ENCODE measurements at places on chromosomes 1 and 21. TPM values are rescaled to one million over a fixed set of nuclear protein-coding genes. Genes with fewer than 3 reads are reported as not detected.

GRCh38 chr21:37868446-37869295 lies 47.6 kb downstream of the KCNJ6 start:
- H3K4me1 ChIP-seq, result no peaks in the 10 kb centered on the region
- H3K4me3 ChIP-seq, result no peak overlapping the region
- H3K36me3 ChIP-seq, result no peaks in the 10 kb centered on the region
- H3K27me3 ChIP-seq, result no peaks in the 10 kb centered on the region
- no peak overlapping the region for H3K27ac ChIP-seq

FAM151A gene
- total RNA-seq, result 1,128 TPM

DNA sequence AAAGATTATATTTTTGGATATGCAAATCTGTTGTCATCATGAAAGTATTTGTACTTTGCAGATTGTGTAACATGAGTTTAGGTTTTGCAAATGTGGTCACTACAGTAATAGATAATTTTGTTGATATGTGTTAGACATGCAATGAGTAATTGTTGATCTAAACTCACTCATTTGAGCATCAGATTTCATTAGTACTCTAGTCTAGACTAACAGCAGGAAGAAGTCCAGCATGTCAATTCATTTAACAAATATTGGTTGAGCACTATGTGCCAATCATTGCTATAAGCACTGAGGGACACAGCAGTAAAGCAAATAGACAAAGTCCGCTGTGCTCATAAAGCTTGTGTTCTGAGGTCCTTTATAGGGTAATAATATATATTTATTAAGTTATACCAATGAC lies 350.0 kb downstream of the USP25 start:
- no peaks in the 10 kb centered on the region for H3K4me1 ChIP-seq
- H3K4me3 ChIP-seq, result no peak overlapping the region
- H3K27me3 ChIP-seq, result no peaks in the 10 kb centered on the region
- no peaks in the 10 kb centered on the region for H3K36me3 ChIP-seq
- DNase-seq, result no peak

DNA sequence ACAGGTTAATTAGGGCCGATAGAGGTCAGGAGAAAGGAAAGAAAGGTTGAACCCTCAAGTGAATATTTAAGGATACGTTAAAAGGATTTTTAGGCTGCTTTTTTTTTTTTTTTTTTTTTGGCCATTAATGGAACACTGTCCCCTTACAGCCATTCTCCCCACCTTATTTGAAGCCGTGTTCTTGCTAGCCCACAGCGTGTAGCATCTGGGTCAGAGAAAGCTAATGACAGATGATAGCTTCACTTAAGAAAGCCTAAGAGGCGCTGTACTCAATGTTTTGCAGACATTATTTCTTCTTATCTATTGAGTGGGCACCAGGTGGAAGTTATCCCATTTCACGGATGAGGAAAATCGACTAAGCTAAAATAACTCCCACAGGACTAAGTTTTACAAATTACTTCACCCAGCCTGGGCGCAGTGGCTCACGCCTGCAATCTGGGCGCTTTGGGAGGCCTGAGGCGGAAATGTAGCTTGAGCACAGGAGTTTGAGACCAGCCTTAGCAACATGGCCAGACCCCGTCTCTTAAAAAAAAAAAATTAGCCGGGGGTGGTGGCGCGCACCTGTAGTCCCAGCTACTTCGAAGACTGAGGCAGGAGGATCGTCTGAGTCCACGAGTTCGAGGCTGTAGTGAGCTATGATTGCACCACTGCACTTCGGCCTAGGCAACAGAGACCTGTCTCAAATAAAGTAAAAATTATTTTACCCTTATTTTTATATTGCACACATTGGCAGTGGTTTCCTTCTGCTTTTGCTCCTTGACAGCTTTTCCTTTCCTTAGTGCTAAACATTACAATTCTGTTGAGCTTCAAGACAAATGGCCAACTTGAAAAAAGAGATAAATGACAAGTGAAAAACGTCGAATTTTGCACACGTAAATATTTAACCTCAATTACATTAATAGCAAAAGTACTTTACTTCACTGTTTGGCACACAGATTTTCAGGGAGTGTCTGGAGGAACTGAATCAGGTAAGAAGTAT lies 1.1 kb upstream of the PHTF1 start:
- H3K4me3 ChIP-seq, result no peak overlapping the region
- peaks cover 7% of the 10 kb centered on the region for H3K4me1 ChIP-seq
- H3K27me3 ChIP-seq, result no peaks in the 10 kb centered on the region
- no peak for DNase-seq
- peak overlapping the region; percentile 94 for H3K27ac ChIP-seq

DNA sequence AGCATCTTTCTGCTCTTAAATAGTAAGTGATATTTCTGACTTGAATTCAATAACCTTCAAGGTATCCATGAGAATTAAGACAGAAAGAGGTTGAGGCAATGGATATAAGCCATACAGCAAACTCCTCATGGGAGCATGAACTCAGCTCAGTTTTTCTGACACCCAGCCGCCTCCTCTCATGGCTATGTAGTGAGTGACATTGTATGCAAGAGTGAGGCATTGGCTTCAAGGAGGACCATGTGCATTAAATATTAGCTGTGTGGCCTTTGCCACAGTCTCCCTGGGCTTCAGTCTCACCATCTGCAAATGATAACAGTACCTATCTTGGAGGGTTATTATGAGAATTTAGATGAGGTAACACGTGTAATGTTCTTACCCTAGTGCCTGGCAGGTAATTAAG lies 23.4 kb downstream of the NIBAN1 start:
- DNase-seq, result no peak
- no peaks in the 10 kb centered on the region for H3K4me1 ChIP-seq
- H3K4me3 ChIP-seq, result no peak overlapping the region
- no peak overlapping the region for H3K27ac ChIP-seq
- no peaks in the 10 kb centered on the region for H3K36me3 ChIP-seq
- H3K27me3 ChIP-seq, result no peaks in the 10 kb centered on the region

DNA sequence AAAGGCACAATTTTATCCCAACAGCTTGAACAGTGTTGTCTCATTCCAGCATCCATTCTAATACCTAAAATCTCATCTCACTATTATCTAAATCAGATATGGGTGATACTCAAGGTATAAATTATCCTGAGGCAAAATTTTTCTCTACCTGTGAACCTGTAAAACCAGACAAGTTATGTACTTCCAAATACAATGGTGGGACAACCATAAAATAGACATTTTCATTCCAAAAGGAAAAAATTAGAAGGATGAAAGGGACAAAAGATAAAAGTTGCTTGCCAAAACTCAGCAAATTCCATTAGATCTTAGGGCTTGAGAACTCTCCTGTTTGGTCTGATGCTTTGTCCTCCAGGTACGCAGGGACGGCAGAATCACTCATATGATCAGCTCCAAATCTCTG lies 650.5 kb downstream of the ADGRL2 start:
- no peaks in the 10 kb centered on the region for H3K36me3 ChIP-seq
- no peak for DNase-seq
- H3K27ac ChIP-seq, result no peak overlapping the region
- H3K4me3 ChIP-seq, result no peak overlapping the region

NID1 gene
- total RNA-seq, result 64.6 TPM

DNA sequence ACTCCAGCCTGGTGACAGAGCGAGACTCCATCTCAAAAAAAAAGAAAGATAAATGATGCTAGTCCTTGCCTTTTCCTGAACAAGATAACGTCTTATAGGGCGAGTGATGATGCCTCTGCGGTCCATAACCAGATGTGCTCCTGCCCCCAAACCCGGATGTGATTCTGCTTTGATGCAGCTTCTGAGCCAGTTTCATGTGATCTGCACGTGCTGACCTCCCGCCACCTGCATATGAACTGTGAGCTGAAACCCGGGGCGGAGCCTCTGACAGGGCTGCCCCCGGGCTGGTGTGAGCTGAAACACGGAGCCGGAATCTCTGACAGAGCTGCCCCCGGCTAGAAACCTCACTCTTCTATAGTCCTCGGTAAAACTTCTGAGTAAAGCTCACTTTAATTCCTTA lies 1.3 kb downstream of the KRTAP12-4 start:
- H3K4me1 ChIP-seq, result no peaks in the 10 kb centered on the region
- no peak overlapping the region for H3K4me3 ChIP-seq
- no peak overlapping the region for H3K27ac ChIP-seq
- H3K36me3 ChIP-seq, result no peaks in the 10 kb centered on the region

DNA sequence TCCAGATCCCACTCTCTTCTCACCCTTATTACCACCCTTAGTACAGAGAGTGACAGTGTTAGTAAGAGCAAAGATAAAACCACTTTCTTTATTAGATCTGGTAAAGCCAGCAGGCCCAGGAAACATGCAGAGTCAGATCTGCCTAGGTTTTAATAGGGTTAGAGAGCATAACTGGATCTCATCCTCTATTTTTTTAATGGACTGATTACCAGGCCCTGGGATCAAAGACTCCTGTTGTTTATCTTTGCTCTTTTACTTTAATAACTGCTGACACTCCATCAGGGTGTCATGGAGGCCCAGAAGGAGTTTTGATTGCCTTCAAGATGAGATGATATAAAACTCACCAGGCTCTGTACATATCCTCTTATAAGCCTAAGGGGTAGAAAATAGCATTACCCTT lies 45.3 kb upstream of the RGS5 start:
- H3K36me3 ChIP-seq, result no peaks in the 10 kb centered on the region
- DNase-seq, result no peak
- no peaks in the 10 kb centered on the region for H3K4me1 ChIP-seq
- no peak overlapping the region for H3K4me3 ChIP-seq
- H3K27ac ChIP-seq, result no peak overlapping the region

GRCh38 chr1:234614081-234614489 lies 4.1 kb upstream of the IRF2BP2 start:
- peaks cover under 1% of the 10 kb centered on the region for H3K36me3 ChIP-seq
- H3K27me3 ChIP-seq, result no peaks in the 10 kb centered on the region
- no peak for DNase-seq
- no peaks in the 10 kb centered on the region for H3K4me1 ChIP-seq

GRCh38 chr1:205604825-205605505 lies 26.8 kb downstream of the ELK4 start:
- no peaks in the 10 kb centered on the region for H3K36me3 ChIP-seq
- H3K27me3 ChIP-seq, result no peaks in the 10 kb centered on the region
- no peaks in the 10 kb centered on the region for H3K4me1 ChIP-seq
- H3K4me3 ChIP-seq, result no peak overlapping the region
- H3K27ac ChIP-seq, result no peak overlapping the region

SPATC1L gene
- total RNA-seq, result 1.1 TPM

GRCh38 chr1:103024051-103024450 lies 84.3 kb downstream of the COL11A1 start:
- no peak for DNase-seq
- no peak overlapping the region for H3K27ac ChIP-seq
- H3K36me3 ChIP-seq, result no peaks in the 10 kb centered on the region
- H3K4me1 ChIP-seq, result no peaks in the 10 kb centered on the region
- H3K27me3 ChIP-seq, result no peaks in the 10 kb centered on the region
- no peak overlapping the region for H3K4me3 ChIP-seq

- no peak overlapping the region for H3K4me3 ChIP-seq
- no peaks in the 10 kb centered on the region for H3K27me3 ChIP-seq
- no peaks in the 10 kb centered on the region for H3K36me3 ChIP-seq
- no peaks in the 10 kb centered on the region for H3K4me1 ChIP-seq
These were observed 378.4 kb downstream of the SETD4 start for GRCh38 chr21:35681946-35682345.

- no peaks in the 10 kb centered on the region for H3K27me3 ChIP-seq
- no peaks in the 10 kb centered on the region for H3K4me1 ChIP-seq
- no peak overlapping the region for H3K4me3 ChIP-seq
These were observed 806.7 kb upstream of the PRMT6 start for GRCh38 chr1:106249810-106250209.

DNA sequence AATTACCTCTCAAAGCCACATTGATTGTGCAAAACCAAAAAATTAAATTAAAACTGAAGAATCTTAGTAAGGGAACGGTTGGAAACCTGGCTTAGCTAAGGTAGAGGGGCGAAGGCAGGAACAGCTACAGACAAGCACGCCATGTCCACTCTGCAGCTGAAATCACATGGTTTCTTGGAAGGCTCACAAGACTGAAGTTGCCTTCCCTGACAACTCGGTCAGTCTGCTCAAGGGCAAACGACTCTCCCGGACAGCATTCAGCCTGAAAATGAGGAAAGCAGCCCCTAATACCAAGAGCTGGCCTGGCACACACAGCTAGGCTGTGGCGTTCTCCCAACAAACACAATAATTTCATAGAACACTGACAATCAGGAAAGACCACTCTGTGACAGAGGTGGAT lies 22.7 kb upstream of the BECN2 start:
- no peaks in the 10 kb centered on the region for H3K4me1 ChIP-seq
- DNase-seq, result no peak
- H3K27ac ChIP-seq, result no peak overlapping the region
- H3K27me3 ChIP-seq, result no peaks in the 10 kb centered on the region
- no peak overlapping the region for H3K4me3 ChIP-seq

- H3K4me3 ChIP-seq, result no peak overlapping the region
- H3K27ac ChIP-seq, result no peak overlapping the region
- no peaks in the 10 kb centered on the region for H3K4me1 ChIP-seq
- no peaks in the 10 kb centered on the region for H3K36me3 ChIP-seq
These were observed 935 bp downstream of the KCNK2 start for GRCh38 chr1:215083383-215083961.

- DNase-seq, result peak; percentile 77
- peaks cover 20% of the 10 kb centered on the region for H3K4me1 ChIP-seq
- no peaks in the 10 kb centered on the region for H3K36me3 ChIP-seq
- no peaks in the 10 kb centered on the region for H3K27me3 ChIP-seq
- H3K27ac ChIP-seq, result peak within 1 kb of the TSS; percentile 46
These were observed at the start of gene OLFML2B for GRCh38 chr1:162023547-162024501. OLFML2B (minus strand) TSS chr1:162023869; CDS start chr1:162023430, 439 bp downstream.

C1orf185 gene
- total RNA-seq, result not detected

- H3K27me3 ChIP-seq, result no peaks in the 10 kb centered on the region
- H3K36me3 ChIP-seq, result peaks cover 11% of the 10 kb centered on the region
- no peaks in the 10 kb centered on the region for H3K4me1 ChIP-seq
- peak overlapping the region; percentile 89 for H3K27ac ChIP-seq
- no peak for DNase-seq
- peak overlapping the region; percentile 64 for H3K4me3 ChIP-seq
These were observed 972 bp upstream of the KDM4A start for GRCh38 chr1:43648876-43649477.

- no peak overlapping the region for H3K27ac ChIP-seq
- no peak overlapping the region for H3K4me3 ChIP-seq
- H3K4me1 ChIP-seq, result no peaks in the 10 kb centered on the region
- no peaks in the 10 kb centered on the region for H3K36me3 ChIP-seq
- H3K27me3 ChIP-seq, result no peaks in the 10 kb centered on the region
These were observed 136.0 kb downstream of the IGSF21 start for GRCh38 chr1:18243503-18244175.

GRCh38 chr1:93537924-93538323 lies 90.0 kb downstream of the FNBP1L start:
- H3K4me3 ChIP-seq, result no peak overlapping the region
- DNase-seq, result no peak
- H3K27me3 ChIP-seq, result no peaks in the 10 kb centered on the region

FCMR gene
- total RNA-seq, result 248 TPM

GRCh38 chr1:211133393-211133835 lies 534 bp downstream of the KCNH1 start:
- peak overlapping the region; percentile 59 for H3K4me3 ChIP-seq
- no peaks in the 10 kb centered on the region for H3K4me1 ChIP-seq
- peaks cover 9% of the 10 kb centered on the region for H3K27me3 ChIP-seq
